ENCODE measurements at places on chromosomes 2 and 18.

DNA sequence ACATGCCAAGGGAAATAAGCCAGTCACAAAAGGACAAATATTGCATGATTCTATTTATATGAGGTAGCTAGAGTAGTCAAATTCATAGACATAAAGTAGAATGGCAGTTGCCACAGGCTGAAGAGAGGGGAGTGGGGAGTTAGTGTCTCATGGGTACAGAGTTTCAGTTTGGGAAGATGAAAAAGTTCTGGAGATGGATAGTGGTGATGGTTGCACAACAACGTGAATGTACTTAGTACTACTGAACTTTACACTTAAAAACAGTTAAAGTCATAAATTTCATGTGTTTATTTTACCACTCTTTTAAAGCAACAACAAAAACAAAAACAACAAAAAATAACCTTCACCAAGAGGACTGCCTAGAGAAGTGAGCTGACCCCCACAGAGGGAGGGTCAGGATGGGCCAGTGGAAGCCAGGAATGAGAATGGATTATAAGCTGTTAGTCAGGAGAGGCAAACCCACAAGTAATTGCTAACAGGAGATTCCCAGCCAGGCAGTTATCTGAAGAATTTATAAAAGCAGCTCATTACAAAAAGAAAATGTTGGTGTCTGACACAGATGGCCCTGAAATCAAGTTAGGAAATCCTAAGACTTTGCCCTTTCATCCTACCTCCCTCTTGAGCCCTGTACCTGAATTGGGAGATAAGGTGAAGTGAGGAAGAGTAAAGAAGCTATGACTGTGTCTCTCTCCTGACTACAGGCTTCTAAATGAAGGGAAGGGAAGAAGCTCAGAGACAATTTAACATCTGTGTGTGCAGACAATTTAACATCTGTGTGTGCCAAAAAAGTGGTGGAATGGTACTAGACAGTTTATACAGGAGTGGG, 263.4 kb downstream of the PDE11A start:
- no peak for DNase-seq

- no peak for DNase-seq
These were observed 39.5 kb downstream of the ZNF519 start for GRCh38 chr18:14092625-14093306.

DNA sequence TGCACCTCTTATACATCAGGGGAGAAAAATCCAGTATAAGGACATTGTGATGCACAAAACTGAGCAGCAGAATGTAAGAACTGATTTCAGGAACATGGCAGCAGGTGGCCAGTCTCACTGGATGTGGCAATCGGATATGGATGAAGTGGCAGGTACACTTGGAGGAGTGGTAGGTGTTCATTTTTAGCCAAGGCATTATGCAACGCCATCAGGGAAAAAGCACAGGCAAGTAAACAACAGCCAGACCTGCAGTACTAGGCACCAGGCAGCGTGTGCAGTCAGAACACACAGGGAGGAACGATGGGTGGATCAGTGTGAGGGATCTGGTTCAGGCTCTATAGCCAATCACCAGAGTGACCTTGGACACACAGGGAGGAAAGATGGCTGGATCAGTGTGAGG, 77.4 kb upstream of the GCFC2 start:
- no peak for DNase-seq

- DNase-seq = no peak
These were observed 331.7 kb upstream of the DCC start for GRCh38 chr18:52008330-52008729.

GRCh38 chr2:40225670-40226210, 226.2 kb downstream of the SLC8A1 start:
- DNase-seq = no peak
